Right cardiac atrium (tissue), 5 donors: ENCODE measurements at places on chromosomes 6 and 20.

GRCh38 chr6:79814940-79815339 is 132.4 kb downstream of the ELOVL4 start:
- no peak for DNase-seq

DNA sequence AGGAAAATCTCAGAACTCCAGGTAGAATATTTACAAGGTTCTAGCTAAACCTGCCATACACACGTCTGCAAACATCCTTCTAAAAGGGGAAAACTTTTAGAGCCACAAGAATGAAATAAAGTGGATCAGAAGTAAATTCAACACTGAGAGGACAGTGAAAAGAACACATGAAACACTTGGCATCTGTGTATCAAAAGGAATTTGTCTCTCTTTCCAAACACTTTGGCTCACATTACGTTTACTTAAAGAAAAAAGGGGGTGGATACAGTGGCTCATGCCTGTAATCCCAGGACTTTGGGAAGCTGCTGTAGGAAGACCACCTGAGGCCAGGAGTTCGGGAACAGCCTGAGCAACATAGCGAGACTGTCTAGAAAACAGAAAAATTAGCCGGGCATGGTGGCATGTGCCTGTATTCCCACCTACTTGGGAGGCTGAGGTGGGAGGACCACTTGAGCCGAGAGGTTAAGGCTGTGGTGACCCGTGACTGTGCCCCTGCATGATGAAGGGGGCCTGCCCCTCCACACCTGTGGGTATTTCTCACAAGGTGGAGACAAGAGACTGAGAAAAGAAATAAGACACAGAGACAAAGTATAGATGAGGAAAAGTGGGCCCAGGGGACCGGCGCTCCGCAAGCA is 35.4 kb downstream of the NINL start:
- no peak for DNase-seq

- peak; percentile 23 for DNase-seq
These were observed 4.9 kb downstream of the MTCL3 start for GRCh38 chr6:127514179-127514772.

- DNase-seq: no peak
These were observed 28.3 kb downstream of the PREX1 start for GRCh38 chr20:48799328-48800105.

DNA sequence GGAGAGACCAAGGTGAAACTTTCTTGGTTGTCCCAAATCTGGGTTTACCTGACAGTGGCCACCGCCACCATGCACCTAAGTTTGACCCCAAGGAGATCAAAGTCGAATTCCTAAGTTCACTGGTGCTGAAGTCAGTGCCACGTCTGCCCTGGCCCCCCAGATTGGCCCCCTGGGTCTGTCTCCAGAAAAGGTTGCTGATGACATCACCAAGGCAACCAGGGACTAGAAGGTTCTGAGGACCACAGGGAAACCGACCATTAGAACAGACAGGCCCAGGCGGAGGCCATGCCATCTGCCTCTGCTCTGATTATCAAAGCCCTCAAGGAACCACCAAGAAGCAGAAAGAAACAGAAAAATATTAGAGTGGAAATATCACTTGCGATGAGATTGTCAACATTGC is 91.2 kb downstream of the DLL1 start:
- DNase-seq: no peak

DNA sequence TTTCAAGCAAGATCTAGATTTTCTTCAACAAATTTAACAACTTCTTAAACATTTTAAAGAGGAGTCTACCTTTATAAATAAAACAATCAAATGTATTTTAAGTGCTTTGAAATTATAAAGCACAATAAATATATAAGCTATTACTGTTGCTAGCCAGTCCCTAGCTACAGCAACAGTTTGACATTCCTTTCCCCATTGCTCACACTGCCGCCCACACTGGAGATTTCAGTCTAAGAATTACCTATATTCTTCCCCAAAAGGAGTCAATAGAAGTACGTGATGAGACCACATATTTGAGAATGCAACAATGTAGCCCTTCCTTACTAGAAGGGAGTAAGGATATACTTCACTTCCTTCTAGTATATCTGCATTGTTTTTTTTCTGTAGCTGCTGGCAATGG is 65.3 kb upstream of the RNF146 start:
- no peak for DNase-seq

GRCh38 chr6:166422201-166422940 is 39.6 kb upstream of the MPC1 start:
- no peak for DNase-seq

- no peak for DNase-seq
These were observed 53.3 kb upstream of the SLC22A23 start for GRCh38 chr6:3510178-3510577.

GRCh38 chr6:110708295-110708950 is 106.8 kb downstream of the CDK19 start:
- DNase-seq: no peak

- no peak for DNase-seq
These were observed 85.6 kb downstream of the GPR6 start for GRCh38 chr6:110063594-110064263.

DNA sequence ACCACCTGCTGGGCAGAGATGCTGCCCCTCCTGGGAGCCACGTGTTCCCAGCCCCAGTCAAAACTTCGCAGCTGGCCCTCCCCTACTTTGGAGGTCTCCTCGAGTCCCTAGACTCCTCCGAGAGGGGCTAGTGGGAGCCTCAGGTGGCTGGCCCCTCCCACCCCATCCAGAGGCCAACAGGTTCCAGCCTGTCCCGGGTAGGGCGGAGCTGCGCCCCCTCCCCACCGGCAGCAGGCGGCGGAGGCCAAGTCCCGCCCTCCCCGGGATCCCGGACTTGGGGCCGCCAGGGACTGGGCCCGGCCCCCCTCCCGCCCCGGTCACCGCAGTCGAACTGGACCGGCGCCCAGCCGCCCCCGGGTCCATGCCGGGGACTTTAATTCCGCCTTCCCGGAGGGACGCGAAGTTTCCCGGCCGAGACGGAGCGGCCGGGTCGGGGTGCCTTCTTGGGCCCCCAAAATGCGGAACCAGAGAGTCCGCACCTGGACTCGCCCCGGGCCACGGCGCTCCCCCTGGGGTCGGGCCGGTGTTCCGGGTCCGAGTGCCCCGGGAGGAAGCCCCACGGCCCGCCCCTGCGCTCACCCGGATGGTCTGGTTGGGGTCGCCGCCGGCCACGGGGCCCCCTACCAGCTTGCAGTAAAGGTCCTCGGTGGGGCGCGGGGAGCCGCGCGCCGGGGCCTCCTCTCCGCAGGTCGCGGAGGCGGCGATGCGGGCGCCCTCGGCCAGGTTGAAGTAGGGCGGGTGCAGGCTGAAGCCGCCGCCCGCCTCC is 559 bp downstream of the LAMA5 start:
- DNase-seq: peak; percentile 53

- DNase-seq: no peak
These were observed 37.2 kb upstream of the PHACTR1 start for GRCh38 chr6:12679341-12679740.

GRCh38 chr6:96794980-96795379 is 42.3 kb downstream of the GPR63 start:
- no peak for DNase-seq

DNA sequence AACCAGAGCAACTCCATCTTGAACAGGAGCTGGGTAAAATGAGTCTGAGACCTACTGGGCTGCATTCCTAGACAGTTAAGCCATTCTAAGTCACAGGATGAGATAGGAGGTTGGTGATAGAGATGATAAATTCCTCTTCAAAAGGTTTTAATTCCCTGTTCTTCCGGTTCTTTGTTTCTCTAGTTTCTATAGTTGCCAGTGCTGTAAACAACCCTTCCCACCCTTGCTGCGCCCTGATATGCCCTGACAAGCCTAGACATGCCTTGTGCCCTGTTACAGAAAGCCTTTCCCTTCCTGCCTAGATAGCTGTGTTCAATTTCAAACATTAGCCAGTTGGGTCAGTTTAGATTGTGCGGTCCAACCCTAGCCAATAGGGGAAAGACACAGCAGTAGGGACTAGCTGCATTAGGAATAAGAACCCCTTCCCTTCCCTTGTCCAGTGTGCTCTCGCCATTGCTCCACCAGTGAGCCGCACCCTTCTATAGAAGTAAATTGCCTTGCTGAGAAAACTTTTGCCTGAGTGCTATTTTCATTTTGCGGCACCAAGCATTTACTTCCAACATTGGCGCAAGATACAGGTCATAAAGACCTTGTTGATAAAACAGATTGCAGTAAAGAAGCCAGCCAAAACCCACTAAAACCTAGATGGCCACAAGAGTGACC is 52.5 kb upstream of the CCN2 start:
- DNase-seq: no peak

DNA sequence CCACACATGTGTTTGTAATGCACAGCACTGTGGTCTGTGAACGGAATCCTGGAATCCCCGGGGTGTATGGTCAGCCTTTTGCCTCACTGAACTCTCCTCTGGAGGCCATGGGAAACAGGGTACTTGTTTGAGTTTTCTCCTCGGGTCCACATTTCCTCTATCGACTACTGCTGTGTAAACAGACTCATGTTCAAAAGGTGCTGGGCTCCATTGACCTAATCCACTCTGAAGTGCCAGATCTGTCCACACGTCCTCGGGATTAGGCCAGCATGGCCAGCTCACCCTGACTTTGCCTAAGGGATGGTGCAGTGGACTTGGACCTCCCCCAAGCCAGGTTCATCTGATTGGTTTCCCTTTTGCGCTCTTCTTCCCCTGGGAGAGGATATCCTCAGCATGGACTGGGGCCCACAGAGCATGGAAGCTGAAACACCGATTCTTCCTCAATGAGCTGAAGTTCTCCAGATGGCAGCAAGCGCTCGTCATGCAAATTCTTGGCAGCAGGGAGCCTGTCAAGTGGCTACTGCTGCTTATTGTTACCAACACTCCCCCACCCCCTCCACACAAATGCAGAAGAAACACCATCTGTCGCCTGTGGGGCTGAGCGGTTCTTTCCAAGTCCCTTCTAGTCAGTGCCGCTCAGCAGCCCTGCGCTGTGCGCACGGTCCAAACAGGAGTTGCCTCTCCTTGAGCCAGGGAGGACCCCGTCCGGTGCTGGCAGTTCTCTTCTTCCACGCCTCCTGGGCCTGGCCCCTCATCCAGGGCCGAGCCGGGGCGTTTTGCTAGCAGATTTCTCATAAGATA is 292.6 kb upstream of the MARCKS start:
- DNase-seq: peak; percentile 75

- no peak for DNase-seq
These were observed 71.5 kb downstream of the SLC23A2 start for GRCh38 chr20:4929686-4930397.

DNA sequence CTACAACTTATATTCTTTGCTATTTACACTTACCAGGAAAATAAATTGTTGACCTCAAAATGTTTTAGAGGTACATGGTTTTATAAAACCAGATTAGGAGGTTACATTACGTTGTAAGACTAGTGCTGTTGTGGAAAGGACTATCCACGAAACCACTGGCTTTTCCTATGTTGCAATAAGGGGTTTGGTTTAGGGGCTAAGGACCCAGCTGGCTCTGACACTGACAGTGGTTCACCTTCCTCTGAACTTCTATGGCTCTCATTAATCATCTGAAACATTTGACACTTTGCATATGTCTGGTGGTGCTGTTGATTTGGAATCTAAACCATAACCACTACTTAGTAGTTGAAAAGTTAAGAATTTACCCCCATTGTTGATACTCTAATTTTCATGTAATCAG is 186.7 kb downstream of the NKAIN2 start:
- no peak for DNase-seq

DNA sequence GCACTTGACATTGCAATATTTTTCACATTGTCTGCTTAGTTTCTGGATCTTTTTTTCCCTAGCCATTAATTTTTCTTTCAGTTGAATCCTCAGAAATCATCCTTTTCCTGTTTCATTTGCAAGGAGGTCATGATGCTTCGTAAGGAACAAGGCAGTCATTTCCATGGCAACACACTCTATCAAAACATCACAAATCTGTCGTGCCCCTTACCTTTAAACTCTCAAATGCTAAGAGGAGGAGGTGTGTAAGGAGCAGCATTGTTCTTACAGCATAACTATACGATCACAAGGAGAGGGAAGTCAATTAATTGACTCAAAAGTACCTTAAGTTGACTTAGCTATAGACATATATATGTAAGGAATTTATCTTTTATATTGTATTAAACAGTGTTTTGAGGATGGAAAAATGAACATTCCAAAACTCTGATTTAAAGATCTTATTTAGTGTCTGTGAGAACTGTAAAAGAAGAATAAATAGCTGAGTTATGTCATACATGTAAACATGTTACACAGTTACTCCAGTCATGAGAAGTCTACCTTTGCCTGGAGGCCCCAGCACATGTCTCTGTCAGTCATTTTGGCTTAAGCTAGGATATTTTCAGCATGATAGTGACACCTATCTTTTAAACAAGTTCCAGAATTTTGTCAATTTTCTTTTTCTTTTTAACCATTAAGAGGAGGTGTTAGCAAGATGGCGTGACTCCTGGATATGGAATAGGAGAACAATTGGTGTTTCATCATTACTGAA is 41.6 kb downstream of the CDKAL1 start:
- no peak for DNase-seq

DNA sequence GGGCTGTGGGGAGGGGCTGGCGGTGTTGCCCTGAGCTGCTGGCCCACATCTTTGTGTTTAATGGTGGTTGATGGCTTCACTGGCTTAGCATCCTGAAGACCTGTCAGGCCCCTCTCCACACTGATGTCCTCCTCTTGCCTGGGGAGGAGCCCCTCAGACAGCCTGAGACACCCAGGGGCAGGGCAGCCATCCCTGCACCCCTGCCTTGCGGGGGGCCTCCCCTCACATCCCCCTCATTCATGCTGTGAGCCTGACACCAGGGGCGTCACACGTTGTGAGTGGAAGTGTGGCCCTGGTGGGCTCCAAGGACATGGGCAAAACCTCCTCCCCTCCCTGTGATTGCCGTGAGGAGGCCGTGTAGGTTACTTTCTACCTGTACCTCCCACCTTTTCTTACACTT is 152.7 kb downstream of the DTNBP1 start:
- DNase-seq: no peak

DNA sequence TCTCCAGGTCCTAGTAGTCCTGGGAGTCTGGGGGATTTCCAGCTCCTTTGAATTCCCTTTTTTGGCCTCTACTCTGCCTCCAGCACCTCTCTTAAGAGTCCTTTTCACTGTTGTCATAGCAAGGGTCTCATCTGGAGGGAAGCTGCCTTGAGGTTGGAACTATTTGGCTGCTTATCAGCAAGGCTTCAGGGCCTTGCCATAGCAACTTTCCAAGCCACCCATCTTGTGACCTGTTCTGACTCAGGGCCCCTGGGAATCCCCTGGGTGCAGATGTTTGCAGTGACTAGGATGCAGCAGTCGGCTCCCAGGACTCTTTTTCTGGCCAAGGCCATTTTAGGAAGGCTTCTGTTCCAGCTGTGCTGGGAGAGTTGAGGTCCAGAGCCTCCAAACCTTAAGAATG is 12.4 kb downstream of the PKIG start:
- DNase-seq: peak; percentile 64

GRCh38 chr20:47274401-47275108 is 81.9 kb downstream of the ZMYND8 start:
- DNase-seq: no peak

GRCh38 chr6:139728876-139729427 is 354.5 kb upstream of the CITED2 start:
- no peak for DNase-seq

GRCh38 chr6:115896538-115897129 is 164.1 kb downstream of the FRK start:
- DNase-seq: no peak

GRCh38 chr20:37362821-37363220 is 16.9 kb downstream of the SRC start:
- DNase-seq: no peak
